ENCODE measurements at places on chromosomes 5 and 9.
A peak's percentile ranks its signal among the peaks of the same experiment; 100 is the strongest.

GRCh38 chr5:44619875-44620610 is 188.7 kb upstream of the MRPS30 start:
- no peak for DNase-seq

GRCh38 chr9:13429301-13430190 is 150.1 kb upstream of the MPDZ start:
- peak; percentile 34 for DNase-seq

GRCh38 chr9:72618811-72619210 is 97.4 kb downstream of the TMC1 start:
- DNase-seq, result no peak

GRCh38 chr5:116702776-116703175 is 128.2 kb upstream of the SEMA6A start:
- no peak for DNase-seq

- peak; percentile 50 for DNase-seq
Observed at GRCh38 chr5:177357459-177358351, at the start of gene RGS14. RGS14 (plus strand) TSS chr5:177357924; CDS start chr5:177358025, 101 bp downstream.

DNA sequence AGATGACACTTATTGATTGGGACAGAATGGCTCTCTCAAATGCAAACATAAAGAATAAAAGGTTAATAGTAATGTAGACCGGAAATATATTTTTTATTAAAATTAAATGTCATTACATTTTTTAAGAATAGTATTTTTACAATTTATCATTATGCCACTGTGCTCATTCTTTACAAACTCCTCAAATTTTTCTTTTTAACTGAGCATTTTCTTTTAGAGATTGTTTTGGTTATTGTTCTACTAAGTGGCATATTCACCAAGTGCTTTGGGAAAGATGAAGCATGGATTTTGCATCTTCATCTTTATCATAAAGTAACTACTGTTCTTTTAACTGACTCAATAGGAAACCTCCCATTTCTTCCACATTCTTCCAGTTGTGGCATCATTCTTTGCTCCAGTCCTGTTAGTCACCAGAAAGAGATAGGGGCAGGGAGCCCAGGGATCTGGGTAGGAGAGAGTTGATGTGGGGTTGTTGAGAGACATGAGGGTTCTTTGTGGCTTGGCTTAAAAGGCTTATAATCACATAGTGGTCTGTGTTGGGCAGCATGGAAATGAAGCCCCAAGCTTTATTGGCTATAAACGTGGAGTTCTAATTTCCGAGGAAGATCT is 69.8 kb downstream of the SYK start:
- DNase-seq, result no peak

GRCh38 chr5:14216372-14216771 is 73.2 kb downstream of the TRIO start:
- DNase-seq, result no peak

DNA sequence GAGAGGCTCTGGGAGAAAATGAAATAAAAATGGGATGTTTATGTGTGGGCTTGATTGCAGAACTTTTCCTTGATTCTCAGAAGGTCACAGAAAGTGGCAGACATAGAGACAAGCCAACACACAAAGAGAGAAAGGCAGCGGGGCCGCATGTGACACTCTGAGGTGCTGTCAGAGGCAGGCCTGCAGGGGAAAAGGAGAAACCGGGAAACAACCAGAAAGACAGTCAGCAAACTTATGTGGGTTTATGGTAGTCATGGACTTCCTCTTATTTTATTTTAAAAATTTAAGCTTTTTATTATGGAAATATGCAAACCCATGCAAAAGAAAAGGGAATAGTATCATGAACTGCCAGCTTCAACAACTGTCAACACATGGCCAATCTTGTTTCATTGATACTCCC is 16.3 kb upstream of the IGFBPL1 start:
- no peak for DNase-seq

DNA sequence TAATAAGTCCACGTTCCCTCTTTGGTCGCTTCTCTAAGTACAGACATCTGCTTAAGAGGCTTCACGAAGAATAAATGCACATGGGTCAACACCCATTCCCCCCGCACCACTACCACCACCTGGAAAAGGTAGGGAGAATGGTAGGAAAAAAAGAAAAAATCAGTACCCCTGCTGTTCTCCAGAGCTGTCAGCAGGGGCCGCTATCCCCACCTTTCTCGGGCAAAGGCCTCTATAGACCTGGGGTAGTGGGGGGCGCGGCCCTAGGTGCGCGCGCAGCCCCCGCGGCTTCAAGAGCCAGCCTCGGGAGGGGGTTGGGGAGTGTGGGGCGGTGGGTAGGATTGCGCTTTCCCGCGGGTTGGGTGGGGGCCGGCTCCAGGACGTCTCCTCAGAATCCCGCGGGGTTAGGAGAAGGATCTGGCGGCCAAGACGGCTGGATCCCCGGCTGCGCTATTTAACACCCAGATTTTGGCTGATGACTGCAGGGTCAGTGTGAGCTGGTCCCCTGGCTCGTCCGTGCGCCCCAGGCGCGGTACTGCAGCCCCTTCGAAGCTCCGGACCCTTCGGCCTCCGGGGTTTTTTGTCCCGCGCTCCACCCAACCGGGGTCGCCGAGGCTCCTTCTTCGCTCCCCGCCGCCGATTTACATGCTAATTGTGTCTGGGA is 1.6 kb upstream of the SEMA6A start:
- DNase-seq, result peak; percentile 78

GRCh38 chr9:136840140-136840876 is 2.0 kb upstream of the AJM1 start:
- no peak for DNase-seq
